Tracheal epithelial cell (primary cell): ENCODE measurements at places on chromosomes 1 and 21. TPM values are rescaled to one million over a fixed set of nuclear protein-coding genes. Genes with fewer than 3 reads are reported as not detected.

The CLCA4 gene
- total RNA-seq, result 0.96 and 6.8 TPM in 2 replicates

The KCNJ15 gene
- 10.2 and 36.9 TPM in 2 replicates for total RNA-seq

The OR2L2 gene
- under 0.01 TPM in 1 of 2 replicates, not detected in the other for total RNA-seq

The SNAPIN gene
- total RNA-seq, result 53.5 and 60.7 TPM in 2 replicates

The MFSD2A gene
- total RNA-seq, result 17.1 and 17.8 TPM in 2 replicates

The CFAP107 gene
- total RNA-seq, result not detected in 2 replicates

The INKA2 gene
- 0.72 and 1.7 TPM in 2 replicates for total RNA-seq

The DLGAP3 gene
- 0.21 TPM in 1 of 2 replicates, not detected in the other for total RNA-seq

The GNG12 gene
- 105 and 120 TPM in 2 replicates for total RNA-seq

The FAM72C gene
- under 0.01 and 0.21 TPM in 2 replicates for total RNA-seq

The CELA2A gene
- total RNA-seq, result not detected in 2 replicates

The INTS7 gene
- total RNA-seq, result 14.2 and 22.6 TPM in 2 replicates

The PAX7 gene
- total RNA-seq, result not detected in 2 replicates

The TSTD1 gene
- 104 and 173 TPM in 2 replicates for total RNA-seq

The ZNF593OS gene
- not detected in 2 replicates for total RNA-seq

The SRM gene
- total RNA-seq, result 11.1 and 13.5 TPM in 2 replicates

The FMN2 gene
- 0.21 and 0.48 TPM in 2 replicates for total RNA-seq

The INAVA gene
- total RNA-seq, result 38.4 and 55.7 TPM in 2 replicates

The PLPPR5 gene
- total RNA-seq, result not detected in 2 replicates

The IL19 gene
- total RNA-seq, result 0.24 TPM in 1 of 2 replicates, not detected in the other

The WDR47 gene
- total RNA-seq, result 16.4 and 24.1 TPM in 2 replicates

The BLACAT1 gene
- 0.24 and 0.85 TPM in 2 replicates for total RNA-seq

The KRTAP27-1 gene
- total RNA-seq, result not detected in 2 replicates

The HES4 gene
- 62.2 and 126 TPM in 2 replicates for total RNA-seq

The GPBP1L1 gene
- 122 and 177 TPM in 2 replicates for total RNA-seq

The ADAM30 gene
- total RNA-seq, result not detected in 2 replicates

The ZNF678 gene
- total RNA-seq, result 3.8 and 8.0 TPM in 2 replicates

The RGSL1 gene
- total RNA-seq, result not detected in 2 replicates

The SLC1A7 gene
- total RNA-seq, result not detected in 2 replicates

The TMEM52 gene
- 1.9 and 8.5 TPM in 2 replicates for total RNA-seq

The MAP3K21 gene
- total RNA-seq, result 10.1 and 12.4 TPM in 2 replicates

The C1QB gene
- not detected in 2 replicates for total RNA-seq

The TEX38 gene
- not detected in 2 replicates for total RNA-seq

The DAB1 gene
- total RNA-seq, result not detected in 2 replicates

The MNDA gene
- total RNA-seq, result not detected in 2 replicates

The PTCH2 gene
- not detected in 2 replicates for total RNA-seq

The UBL4B gene
- total RNA-seq, result not detected in 2 replicates

The OR2L13 gene
- total RNA-seq, result not detected in 2 replicates

The TMEM53 gene
- 3.1 and 5.5 TPM in 2 replicates for total RNA-seq

The SPRR2D gene
- 1.1 TPM in 1 of 2 replicates, not detected in the other for total RNA-seq

The ZNF672 gene
- total RNA-seq, result 14.7 and 18.1 TPM in 2 replicates

The TEKT2 gene
- total RNA-seq, result under 0.01 TPM in 1 of 2 replicates, not detected in the other

The LORICRIN gene
- not detected in 2 replicates for total RNA-seq

The RGS13 gene
- total RNA-seq, result not detected in 2 replicates

The CFHR1 gene
- total RNA-seq, result not detected in 2 replicates

The C1orf87 gene
- total RNA-seq, result not detected in 2 replicates

The PALMD gene
- total RNA-seq, result 1.7 and 4.7 TPM in 2 replicates

The PRAMEF11 gene
- not detected in 2 replicates for total RNA-seq

The TSPAN1 gene
- 26.2 and 29.4 TPM in 2 replicates for total RNA-seq

The PPIAL4G gene
- not detected in 2 replicates for total RNA-seq

The TFF2 gene
- total RNA-seq, result not detected in 2 replicates

The JTB gene
- 207 and 231 TPM in 2 replicates for total RNA-seq

The MX1 gene
- 1.7 and 16.1 TPM in 2 replicates for total RNA-seq

The ANXA9 gene
- total RNA-seq, result not detected in 2 replicates

The ITLN2 gene
- total RNA-seq, result 0.64 TPM in 1 of 2 replicates, not detected in the other

The CCDC30 gene
- 0.48 and 2.6 TPM in 2 replicates for total RNA-seq

The POGZ gene
- total RNA-seq, result 6.8 and 11.3 TPM in 2 replicates

The LIPI gene
- not detected in 2 replicates for total RNA-seq
